ENCODE measurements at places on chromosomes 12 and 14.

DNA sequence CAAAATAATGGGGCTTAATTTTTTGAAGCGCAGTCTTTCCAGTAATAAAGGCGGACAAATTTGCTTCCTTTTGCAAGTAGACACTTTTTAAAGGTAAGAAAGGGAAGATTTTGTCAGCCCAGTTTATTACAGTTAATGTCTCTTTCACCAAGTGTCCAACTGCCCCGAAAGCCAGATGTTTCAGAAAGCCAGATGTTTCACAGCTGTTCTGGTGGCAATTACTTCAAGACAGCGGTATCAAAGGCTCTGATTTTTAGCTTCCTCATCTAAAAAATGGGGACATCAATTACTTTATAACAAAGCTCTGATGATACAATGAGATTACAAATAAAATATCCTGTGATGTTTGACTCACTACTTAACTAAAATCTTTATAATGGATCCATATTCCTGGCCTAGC lies 1.0 kb downstream of the WBP11 start:
- DNase-seq: no peak

DNA sequence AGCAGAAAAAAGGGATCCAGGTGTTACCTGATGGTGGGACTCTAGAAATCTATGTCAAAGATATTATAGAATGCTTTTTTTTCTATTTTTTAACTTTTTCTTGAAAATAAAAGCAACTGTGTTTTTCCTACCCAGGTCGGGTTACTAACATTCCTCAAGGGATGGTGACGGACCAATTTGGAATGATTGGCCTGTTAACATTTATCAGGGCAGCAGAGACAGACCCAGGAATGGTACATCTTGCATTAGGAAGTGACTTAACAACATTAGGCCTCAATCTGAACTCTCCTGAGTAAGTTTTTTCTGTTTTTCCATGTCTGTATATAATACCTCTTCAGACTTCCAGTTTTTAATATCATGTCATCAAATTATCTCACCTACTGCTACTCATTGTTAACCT lies 27.6 kb upstream of the KCNMB4 start:
- DNase-seq: no peak

- no peak for DNase-seq
These were observed 75.4 kb downstream of the NTN4 start for GRCh38 chr12:95715177-95715576.

DNA sequence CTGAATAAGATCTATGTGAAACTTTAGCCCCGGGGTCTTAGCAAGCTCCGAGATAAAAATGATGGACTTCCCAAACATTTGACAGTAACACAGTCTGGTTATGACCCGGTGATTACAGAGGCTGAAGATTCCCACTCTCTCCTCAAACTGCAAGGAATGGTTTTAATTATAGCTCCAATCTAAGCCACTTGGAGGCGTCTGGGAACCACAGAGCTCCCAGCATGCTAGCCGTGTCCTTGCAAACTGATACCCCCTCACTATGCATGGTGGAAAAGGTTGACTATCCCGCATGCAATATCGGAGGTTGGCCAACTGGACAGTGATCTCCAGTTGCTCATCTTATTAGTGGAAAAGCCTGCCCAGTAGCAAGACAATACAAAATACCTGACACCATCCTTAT lies 76.5 kb upstream of the GRIN2B start:
- no peak for DNase-seq

DNA sequence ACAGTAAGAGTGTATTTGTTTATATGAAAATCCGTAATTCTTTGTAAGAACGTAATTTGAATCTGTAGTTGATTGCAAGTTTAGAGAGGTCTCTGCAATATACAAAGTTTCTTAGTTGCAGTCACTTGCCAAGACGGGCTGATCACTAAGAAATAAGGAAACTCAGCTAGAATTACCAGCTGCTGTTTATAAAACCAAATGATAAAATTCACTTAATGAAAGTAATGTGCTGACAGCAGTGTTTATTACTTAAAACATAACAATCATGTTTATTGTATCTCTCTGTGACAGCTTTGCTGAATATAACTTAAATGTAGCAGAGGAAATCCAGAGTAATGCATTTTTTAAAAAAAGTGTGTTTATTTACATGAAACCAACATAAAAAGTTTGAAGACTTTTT lies 31.2 kb downstream of the SRGAP1 start:
- no peak for DNase-seq

GRCh38 chr12:18148961-18149360 lies 59.0 kb upstream of the RERGL start:
- no peak for DNase-seq

DNA sequence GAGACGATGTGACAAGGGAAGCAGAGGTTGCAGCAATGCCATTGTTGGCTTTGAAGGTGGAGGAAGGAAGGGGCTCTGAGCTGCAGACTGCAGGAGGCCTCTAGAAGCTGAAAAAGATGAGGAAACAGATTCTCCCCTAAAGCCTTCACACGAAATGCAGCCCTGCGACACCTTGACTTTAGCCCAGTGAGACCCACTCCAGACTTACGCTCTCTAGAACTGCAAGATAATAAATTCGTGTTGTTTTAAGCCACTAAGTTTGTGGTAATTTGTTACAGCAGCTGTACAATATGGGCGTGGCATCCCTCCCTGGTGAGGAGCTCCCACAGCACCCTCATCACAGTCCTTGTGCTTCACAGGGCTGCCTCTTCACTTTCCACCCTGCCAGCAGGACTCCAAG lies 53.2 kb downstream of the GOLGA5 start:
- DNase-seq: no peak

DNA sequence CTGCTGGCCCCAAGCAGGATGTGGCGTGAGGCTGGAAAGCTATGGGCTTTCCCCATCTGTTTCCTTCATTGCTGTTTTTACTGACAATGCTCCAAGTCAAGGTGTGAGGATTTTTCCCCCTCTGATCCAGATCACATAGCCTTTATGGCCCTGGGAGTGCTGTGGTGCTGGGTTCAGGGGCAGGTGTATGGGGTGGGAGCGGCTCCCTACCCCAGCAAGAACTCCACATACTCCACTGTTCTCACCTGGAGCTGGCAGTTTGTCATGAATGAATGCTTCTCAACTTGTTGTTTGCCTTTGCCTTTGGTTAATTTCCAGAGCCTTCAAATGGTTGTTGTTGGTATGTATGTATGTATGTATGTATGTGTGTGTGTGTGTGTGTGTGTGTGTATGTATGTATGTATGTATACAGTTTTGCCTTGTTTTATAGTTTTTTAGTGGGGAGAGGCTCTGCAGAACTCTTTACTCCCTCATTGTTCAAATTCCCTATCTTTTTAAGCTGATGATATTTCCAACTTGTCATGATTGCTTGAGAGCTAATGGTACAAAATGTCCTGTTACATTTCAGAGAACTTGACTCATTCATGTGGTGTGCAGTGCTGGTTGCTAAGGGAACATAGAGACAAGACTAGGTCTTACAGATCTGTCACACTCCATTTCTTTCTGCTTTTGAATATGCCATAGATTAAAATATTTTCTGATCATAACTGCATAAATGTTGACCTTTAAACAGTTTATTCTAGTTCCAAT lies 36.6 kb upstream of the ASPG start:
- no peak for DNase-seq

DNA sequence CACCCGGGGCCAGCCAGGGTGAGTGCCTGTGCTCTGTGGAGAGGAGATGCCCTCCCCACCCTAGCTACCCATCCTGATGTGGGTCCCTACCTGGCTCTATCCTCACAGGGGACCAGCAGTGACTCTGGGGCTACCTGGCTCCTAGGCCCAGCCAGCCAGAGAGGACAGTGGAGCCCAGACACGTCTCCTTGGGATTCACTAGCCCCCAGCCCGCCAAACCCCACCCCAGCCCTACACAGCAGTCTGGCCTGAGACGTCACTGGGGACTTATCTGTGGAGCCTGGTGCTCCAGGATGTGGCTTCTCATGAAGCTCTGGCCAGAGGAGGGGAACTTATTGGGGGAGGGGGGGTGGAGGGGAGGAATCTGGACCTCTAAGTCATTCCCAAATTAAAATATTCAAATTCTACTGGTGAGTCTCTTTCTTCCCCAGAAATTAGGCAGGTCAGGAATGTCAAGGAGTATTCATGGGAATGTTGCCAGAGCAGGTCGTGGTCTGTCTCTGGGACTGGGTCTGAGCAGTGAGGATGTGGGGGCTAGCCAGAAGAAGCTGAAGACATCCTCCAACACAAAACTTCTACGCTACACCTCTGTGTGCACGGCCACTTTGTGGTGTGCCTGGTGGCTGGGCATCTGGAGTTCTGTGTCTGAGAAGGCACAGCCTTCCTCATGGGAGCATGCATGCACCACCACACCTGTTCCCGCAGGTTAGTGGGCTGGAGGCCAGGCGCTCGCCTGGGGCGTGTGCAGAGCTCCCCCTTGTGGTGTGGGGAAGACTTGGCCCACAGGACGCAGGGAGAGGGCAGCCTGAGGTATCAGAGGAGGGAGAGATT lies 2.7 kb downstream of the CMTM5 start:
- peak; percentile 40 for DNase-seq

DNA sequence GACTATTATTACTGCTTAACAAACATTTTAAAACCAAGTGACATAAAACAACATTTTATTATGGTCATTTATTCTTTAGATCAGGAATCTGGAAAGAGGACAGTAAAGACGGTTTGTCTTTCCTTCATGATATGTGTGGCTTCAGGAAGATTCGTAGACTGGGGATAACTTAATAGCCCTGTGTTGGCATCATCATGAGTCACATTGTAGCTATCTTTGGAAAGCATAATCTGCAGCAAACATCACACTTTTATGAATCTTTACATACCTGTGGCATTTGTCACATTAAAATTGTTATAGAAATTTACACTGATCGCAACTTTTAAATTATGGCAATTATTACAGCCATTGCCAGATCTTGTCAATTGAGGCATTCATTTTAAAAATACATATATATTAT lies 397.1 kb downstream of the NOVA1 start:
- DNase-seq: no peak

GRCh38 chr12:57621497-57622292 lies 10.5 kb downstream of the ARHGEF25 start:
- DNase-seq: peak; percentile 56

DNA sequence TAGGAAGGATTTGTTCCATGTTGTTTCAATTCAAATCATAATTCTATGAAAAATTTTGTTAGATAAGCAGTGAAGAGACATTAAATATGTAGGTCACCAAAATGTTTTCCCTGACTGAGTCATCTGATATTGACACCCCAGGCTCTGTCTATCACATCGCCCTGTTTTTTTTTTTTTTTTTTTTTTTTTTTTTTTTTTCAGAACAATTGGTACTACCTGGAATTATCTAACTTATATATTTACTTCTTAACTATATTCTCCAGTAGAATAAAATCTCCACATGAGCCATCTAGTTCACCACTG lies 97.8 kb upstream of the KRAS start:
- no peak for DNase-seq

DNA sequence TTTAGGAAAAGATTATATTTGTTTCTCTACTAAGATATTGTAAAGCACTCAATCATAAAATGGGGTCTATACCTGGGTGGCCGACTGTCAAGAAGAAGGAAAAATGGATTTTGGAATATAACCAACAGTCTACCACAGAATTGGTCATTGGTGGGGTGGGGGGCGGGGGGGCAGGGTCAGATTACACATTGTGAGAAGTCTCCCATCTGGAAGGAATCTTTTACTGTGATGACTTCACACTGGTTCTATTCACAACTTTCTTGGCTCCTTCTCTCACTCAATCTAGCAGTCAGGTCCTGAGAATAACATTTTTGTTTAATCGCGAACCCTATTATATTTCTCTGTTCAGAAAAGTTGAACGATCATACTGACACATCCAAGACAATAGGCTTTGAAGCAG lies 8.7 kb upstream of the CLEC4E start:
- DNase-seq: no peak

DNA sequence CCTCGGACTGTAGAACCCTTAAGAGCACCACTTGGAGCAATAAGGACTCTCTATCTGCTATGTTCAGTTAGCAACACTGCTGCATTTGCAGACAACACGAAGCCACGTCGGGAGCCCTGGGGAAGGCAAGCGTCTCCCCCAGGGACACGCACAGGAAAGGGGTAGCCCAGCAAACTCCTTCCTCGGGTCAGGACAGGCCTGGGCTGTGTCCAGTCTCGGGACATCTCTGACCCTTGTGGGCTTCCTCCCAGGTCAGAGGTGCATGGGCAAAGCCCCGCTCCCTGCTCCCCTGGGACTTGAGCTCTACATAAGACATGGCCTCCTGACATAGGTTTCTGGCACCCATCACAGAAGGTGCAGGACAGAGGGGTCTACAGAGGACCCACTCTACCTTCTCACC lies 119.5 kb downstream of the PIWIL1 start:
- DNase-seq: no peak

DNA sequence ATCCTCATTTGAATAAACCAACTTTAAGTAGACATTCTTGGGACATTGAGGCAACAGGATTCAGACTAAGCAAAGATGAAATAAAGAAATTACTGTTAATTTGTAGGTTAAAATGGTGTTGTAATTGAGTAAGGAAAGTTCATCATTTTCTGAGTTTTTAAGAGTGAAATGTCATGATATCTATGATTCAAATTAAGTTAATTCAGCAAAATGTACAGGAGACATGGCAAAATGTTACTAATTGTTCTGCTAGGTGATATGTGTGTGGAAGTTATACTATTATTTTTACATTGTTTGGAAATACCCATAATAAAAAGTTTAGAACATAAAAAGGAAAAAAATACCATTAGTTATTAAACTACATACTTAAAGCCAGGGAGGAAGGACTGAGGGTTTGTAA lies 55.0 kb upstream of the EGLN3 start:
- no peak for DNase-seq

DNA sequence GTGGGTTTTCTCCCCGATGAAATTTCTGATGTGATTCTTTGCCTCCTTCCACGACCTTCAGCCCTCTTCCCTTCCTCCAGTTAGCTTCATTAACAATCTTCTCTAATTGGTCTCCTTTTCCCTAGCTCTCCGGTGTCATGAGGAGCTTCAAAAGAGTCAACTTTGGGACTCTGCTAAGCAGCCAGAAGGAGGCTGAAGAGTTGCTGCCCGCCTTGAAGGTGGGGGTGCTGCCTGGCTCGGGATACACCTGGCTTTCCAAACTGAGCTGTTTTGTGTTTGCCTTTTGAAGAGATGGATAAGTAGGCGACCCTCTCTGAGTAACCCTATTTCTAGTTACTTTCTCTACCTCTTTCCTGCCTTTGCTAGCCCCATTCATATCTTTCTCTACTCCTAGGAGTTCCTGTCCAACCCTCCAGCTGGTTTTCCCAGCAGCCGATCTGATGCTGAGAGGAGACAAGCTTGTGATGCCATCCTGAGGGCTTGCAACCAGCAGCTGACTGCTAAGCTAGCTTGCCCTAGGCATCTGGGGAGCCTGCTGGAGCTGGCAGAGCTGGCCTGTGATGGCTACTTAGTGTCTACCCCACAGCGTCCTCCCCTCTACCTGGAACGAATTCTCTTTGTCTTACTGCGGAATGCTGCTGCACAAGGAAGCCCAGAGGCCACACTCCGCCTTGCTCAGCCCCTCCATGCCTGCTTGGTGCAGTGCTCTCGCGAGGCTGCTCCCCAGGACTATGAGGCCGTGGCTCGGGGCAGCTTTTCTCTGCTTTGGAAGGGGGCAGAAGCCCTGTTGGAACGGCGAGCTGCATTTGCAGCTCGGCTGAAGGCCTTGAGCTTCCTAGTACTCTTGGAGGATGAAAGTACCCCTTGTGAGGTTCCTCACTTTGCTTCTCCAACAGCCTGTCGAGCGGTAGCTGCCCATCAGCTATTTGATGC lies 797 bp downstream of the ESPL1 start:
- DNase-seq: no peak

GRCh38 chr14:71645656-71646055 lies 286.6 kb upstream of the RGS6 start:
- DNase-seq: no peak

- DNase-seq: no peak
These were observed 2.3 kb downstream of the TM9SF1 start for GRCh38 chr14:24192933-24193332.
